Stimulated activated CD4-positive, alpha-beta T cell treated with anti-CD3 and anti-CD28 coated beads, Interleukin-15, amount 100 ng/mL, for 1 hour (primary cell): ENCODE measurements at places on chromosomes 6 and 20.
A peak's percentile ranks its signal among the peaks of the same experiment; 100 is the strongest.

DNA sequence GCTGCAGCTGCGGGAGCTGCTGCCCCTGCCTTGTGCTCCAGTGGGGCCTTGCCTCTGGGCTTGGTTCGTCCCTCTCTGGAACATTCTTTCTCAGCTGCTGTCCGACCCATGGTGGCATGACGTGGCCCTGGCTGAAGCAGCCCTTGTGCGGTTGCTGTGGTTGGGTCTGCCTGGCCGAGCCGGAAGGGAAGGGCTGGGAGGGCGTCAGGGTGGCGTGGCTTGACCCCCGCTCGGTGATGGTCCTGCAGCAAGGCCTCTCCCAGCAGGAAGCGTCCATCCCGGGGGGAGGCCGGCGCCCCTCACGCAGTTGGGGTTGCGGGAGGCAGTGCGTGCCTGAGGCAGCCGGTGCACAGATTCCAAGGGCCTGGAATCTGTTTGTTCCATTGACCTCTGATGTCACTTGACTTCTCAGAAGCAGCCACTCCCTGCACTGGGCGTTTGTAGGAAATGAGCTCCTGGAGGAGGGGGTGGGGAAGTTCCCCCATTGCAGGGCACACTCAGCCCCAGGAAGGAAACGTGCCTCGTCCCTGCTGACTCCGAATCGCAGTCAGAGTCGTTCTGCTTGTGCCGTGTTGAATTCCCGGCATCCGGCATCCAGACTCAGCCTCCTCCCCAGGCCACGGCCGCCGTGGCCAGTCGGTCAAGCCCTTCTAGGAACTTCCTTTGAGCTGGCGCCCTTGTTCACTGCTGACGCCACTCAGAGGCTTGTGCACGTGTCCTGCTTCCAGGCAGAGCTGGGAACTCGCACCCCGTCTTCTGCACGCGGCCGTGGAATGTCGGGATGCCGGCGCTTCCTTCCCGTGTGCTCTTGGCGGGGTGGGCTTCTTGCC is 9.7 kb upstream of the TNFRSF6B start:
- peak; percentile 40 for DNase-seq

DNA sequence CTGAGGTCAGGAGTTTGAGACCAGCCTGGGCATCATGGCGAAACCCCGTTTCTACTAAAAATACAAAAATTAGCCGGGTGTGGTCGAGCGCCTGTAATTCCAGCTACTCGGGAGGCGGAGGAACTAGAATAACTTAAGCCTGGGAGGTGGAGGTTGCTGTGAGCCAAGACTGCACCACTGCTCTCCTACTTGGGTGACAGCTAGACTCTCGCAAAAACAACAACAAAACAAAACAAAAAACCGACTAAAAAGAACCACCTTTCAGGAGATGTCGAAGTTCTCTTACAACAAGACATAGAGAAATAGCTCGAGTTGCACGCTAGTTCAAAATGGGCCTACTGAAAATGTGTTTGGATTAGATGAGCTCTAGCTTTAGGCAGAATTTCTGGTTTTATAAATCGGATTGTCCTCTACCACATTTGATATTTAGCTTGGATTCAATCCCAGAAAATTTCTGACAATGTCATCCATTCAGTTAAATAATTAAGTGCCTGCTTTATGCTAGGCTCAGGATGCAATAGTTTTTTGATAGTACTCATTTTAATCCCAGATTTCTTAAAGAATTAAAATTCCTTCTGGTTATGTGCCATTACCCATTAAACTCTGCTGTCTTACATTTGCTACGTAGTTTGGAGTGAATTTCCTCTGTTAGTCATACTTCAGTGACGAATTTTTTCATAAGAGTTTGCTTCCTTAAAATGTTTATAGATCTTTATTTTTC is 137.5 kb upstream of the SHLD1 start:
- no peak for DNase-seq

GRCh38 chr6:158801655-158802294 is 17.4 kb downstream of the EZR start:
- no peak for DNase-seq

DNA sequence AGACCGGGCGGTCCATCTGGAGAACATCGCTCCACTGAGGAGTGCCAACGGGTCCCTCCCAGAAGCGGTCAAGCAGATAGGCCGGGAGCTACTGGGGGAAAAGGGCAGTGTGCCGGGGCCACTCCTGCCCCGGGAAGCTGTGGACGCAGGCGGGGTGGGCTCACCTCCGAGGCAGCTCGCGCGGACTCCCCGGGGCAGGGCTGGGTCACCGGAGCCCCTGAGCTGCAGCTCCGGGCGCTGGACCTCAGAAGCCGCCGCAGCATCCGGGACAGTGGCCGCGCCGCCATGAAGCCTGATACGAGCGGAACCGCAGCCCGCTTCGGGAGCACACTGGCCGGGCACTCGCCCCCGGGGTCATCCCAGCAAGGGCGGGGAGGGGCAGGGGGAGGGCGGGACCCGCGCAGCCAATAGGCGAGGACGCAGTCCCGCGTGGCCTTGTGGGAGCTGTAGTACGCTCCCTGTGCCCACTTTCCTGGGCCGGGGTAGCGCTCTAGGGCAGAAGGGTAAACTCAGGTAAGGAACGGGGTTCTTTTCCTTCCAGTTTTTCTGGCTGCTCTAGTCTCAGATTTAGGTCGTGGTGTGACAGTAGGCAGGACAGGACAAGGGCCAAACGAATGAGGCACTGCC is at the start of gene MOCS1:
MOCS1 (minus strand) TSS at position 332 of the 627 bp plus-strand sequence; CDS start at position 287, 45 bp downstream.
- DNase-seq = no peak

DNA sequence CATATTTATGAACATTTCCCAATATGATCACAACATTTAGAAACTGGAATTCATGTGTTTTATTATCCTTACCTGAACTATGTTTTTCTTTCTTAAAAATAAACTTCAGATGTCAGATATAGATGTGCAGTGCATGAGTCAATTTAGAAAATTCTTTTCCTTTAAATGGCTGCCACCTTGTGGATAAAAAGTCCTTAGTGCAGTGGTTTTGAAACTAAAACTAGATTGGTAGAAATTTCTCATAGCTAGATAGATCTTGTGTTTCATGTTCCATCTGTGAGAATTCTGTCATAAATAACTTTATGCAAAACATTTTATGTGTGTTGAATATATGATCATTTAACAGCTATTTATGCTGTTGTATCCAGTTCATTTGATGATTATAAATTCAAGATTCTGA is 134.9 kb downstream of the KLHL32 start:
- DNase-seq = no peak

GRCh38 chr6:44002593-44003344 is 124.5 kb downstream of the MRPL14 start:
- DNase-seq = peak; percentile 49

DNA sequence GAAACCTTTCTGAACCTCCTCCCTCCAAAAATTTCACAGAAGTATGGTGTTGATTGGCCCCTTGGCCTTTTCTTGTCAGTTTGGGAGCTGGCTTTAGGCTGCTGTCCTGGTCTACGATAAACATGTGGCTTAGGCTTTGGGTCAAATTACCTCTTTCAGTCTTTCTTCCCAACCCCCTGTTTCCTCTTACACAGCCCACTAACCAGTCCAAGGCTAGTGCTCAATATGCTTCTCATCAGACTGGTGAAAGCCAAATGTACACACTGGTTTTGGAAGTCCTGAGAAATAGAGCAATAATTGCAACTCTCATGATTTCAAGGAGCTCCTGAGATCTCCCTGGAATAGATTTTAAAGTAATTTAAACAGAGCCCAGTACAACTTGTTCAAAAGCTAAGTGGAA is 933.7 kb upstream of the GJE1 start:
- no peak for DNase-seq

GRCh38 chr6:160337301-160337700 is 10.9 kb upstream of the SLC22A3 start:
- DNase-seq = no peak
